H54 (cell line): ENCODE measurements at places on chromosomes 6 and 20.

GRCh38 chr6:26493258-26493657 lies 6.8 kb upstream of the BTN1A1 start:
- no peak for DNase-seq

- DNase-seq = no peak
Observed at GRCh38 chr6:115945812-115946211, 114.9 kb downstream of the FRK start.

GRCh38 chr6:153074761-153075160 lies 56.3 kb downstream of the RGS17 start:
- no peak for DNase-seq

DNA sequence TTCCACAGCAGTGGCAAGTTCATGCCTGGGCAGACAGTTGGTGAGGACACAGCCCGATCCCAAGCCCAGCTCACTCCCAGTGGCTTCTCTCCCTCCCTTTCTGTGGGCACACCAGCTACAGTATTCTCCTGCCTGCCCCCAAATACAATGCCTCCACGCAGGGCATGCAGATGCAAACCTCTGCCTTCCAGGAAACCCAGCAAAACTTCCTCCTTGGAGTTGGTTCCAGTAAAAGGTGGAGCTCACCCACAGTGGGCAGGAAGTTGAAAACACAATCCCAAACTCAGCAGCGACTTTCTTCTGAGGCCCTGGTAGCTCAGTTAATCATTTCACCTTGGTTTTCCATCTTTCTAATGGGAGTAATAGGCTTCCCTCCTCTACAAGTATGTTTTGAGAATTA lies 93.7 kb downstream of the LY86 start:
- DNase-seq = no peak

- no peak for DNase-seq
Observed at GRCh38 chr6:138117376-138117914, 10.2 kb upstream of the PERP start.

- no peak for DNase-seq
Observed at GRCh38 chr6:62391358-62391757, 105.3 kb upstream of the KHDRBS2 start.
